ENCODE measurements at places on chromosomes 6 and 20. TPM values are rescaled to one million over a fixed set of nuclear protein-coding genes. Genes with fewer than 3 reads are reported as not detected.

The CYP24A1 gene
- total RNA-seq: 1.5 TPM

The UST gene
- 8.6 TPM for total RNA-seq

The CFAP61 gene
- total RNA-seq: 10.7 TPM

The DSP gene
- 73.2 TPM for total RNA-seq

The NOTCH4 gene
- total RNA-seq: 43.3 TPM

The IPCEF1 gene
- total RNA-seq: 18.1 TPM

The COL11A2 gene
- 0.77 TPM for total RNA-seq

The WFDC5 gene
- not detected for total RNA-seq

The MTFR2 gene
- total RNA-seq: 0.65 TPM

Measured in lung (tissue), 17 donors.